ENCODE measurements at places on chromosomes 6 and 20.

DNA sequence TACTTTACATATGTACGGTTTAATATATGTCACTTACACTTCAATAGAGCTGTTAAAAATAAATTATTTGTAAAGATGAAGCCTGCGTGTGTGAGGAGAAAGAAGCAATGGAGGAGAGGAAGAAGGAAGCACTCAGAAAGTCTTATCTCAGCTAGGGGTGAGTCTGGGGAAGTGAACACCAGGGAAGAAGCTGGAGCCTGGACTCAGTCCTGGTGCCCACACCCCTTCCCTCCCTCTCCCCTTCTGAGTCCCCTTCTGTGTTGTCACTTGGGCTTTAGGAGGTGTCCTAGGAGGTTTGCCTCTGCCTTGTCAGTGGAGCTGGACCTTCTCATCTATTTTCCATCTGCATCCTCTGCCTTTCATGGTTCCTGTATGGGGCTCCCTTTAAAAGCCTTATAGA is 1.9 kb downstream of the SIRPB2 start:
- no peak for DNase-seq

- no peak for DNase-seq
Observed at GRCh38 chr20:46951840-46952497, 57.3 kb downstream of the EYA2 start.

DNA sequence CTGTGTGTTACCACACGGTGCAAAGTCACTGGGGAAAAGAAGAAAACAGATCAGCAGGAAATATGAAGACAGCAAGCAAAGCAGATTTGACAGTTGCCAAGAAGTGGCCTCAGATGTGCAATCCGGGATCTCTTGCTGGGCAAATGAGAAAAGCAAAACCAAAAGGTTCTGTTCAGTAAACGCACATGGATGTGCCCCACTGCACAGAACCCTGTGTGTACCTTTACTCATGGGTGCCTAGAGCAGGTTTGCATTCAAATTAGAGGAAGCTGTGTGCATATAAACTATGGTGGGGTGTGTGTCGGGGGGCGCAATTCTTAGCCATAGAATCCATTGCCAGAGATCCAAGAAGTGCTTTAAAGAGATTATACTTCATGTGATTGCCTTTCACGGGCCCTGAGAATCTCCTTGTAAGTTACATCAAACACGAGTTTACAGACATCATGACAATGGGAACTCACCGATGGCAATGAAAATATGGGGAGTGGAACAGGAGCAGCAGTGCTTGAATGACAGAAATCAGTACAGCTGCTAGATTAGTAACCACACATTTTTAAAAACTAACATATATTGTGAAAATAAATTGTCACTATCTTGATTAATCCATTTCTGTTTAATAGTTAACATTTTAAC is 154.3 kb downstream of the ADGRG6 start:
- no peak for DNase-seq

GRCh38 chr6:144824018-144824417 is 538.9 kb downstream of the UTRN start:
- no peak for DNase-seq

DNA sequence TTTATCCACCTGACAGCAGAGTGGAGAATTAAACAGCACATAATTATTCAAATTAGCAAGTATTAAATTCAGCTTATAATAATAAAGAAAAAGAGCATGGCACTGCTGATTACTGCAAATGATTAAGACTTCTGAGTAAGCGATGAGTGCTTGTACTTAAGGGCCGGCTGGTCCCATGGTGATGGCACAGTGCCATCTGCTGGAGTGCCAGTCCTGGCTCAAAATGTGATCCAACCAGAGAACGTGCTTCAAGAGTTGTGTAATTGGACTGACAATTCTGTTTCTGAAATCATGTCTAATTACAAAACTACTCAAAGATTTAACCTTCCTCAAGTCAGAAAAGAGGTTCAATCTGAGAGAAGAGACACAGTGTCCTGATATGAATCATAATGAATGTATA is 181.6 kb upstream of the RGS17 start:
- DNase-seq: peak; percentile 51

DNA sequence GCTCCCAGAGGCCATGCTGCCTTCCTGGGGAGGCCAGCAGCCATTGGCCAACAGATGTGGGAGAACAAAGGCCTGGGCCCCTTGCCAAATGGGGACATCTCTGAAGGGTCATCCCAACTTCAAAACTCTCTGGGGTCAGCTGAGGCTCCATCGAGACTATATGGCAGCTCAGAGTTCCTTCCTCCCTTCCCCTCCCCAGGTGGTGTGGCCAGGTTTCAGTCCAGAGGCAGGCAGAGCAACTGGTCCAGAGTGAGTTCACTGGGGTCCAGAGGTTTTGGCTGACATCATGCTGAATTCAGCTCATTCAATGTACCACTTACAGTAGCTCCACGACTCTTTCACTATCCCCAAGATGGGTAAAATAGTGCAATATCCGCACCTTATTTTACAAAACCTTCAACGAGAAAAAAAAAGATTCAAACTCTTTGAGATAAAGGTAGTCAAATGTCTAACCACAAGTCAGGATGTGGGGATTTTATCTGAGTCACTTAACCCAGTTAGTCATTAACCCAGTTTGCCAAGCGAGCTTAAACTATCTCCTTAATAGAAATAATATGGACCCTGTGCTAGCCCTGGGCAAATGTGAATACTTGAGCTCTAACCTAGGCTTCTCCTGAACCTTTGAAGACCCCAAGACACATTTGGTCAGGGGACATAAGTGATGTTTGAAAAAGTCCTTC is 108.4 kb upstream of the PLEKHG1 start:
- DNase-seq: no peak

All from NCI-H2107 (cell line).